ENCODE measurements at places on chromosomes 6 and 20.

DNA sequence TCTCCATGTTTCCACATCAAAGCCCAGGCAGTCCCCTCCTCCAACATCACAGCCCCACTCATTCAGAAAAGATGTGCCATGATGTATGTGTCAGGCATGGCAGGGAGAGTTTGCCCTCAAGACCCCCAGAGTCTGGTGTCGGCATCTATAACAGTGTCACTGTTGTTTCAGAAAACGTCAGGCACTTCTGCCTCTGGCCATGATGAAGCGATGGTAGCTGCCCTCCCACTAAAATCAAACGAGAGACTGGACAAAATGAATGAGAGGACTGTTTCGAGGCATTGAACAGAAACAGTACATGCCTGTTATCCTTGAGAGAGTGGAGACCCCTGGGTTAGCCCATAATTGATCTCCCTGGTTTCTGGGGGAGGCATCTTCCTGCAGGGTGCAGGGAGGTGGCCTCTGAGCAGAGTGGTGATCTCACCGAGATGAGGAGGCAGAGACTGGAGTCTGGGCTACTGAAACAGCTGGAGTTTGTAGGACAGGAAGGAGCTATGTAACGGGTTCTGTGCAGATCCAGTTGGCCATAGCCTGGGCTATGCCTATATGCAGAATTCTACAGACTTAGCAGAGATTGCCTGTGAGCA lies 144.5 kb downstream of the SYCP2 start:
- DNase-seq, result no peak

DNA sequence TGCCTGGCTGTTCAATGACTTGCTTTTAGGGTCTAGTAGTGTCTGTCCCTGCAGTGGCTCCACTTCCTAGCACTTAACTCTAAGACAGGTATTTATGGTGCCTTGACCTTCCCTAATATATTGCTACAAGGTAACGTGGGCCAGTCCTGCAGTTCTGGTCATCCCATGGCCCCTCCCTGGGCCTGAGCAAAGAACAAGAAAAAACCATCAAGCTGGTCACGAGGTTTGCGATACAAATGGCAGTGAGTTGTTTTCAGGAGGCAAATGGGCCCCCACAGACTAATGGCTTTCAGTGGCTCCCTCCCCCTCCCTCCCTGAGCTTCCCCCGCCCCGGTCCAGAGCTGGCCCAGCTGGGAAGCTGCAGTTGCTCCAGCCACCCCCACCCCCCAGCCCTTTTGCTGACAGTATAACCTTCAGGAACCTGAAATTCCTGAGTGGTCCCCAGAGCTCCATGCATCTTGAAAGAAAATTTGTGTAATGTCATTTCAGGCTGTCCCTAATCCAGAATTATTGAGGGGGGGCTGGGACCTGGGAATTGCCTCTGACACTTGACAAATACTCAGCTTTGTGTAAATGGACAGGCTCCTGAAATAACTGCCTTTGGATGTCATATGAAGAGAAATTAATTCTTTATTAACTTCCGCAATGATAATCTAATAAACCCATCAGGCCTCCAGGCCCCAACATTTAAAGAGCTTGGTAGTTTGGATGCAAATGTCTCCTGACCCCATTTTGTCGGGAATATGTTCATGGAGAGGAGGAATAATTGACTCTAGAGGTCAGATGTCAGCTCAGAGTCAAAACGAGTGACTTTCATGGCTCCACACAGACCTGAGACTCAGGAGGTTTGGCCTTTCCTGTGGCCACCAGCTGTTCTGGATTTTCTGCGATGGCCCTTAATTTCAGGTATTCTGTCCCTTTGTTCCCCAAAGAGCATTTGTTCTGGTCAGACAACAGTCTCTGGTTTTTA lies 153.2 kb upstream of the TOP1 start:
- no peak for DNase-seq

DNA sequence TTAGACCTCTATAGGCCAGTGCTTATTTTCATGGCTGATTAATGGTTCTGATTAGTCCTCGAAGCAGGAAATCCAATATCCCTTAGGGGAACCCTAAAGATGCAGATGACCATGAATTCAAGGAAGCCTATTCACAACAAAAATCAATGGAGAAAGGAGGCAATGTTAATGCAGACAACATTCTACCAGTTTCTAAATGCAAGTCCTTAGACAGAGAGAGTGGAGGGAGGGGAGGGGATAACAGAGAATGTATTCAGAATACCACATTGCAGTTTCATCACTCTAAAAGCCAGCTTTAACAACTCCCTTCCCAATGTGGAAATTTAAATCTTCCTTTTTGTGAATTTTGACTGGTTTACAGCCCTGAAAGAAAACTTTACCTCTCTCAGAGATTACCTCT lies 87.1 kb upstream of the POU3F2 start:
- DNase-seq, result no peak

GRCh38 chr6:32058511-32058963 lies 20.3 kb downstream of the CYP21A2 start:
- DNase-seq, result no peak

DNA sequence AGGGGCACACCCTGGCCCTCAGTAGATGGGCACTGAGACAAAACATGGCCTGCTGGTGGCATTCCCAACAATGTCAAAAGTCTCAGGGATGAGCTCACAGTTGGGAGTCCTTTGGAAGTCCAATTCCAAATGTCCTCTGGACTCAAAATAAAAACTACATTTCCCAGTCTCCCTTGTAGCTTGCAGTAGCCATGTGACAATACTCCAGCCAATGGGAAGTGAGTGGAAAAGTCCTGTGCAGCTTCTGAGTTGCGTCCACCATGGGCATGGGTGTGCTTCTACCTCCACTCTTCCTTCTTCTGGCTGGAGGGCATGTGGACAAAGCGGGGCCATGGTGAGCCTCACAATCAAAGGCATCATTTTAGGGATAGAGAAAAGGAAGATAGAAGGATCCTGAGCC lies 5.8 kb upstream of the ADAM33 start:
- no peak for DNase-seq

DNA sequence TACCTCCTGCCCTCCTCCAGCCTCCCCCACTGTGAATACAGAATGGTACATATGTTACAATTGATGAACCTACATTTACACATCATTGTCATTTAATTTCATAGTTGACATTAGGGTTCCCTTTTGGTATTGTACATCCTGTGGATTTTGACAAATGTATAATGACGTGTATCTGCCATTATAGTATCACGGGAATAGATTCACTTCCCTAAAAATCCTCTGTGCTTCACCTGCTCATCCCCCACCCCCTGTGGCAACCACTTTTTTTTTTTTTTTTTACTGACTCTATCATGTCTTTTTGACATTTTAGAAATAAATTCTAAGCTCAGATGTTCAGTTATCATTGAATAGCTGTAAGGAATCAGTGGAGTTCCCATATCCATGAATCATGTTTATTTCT lies 30.4 kb downstream of the HECA start:
- no peak for DNase-seq

- DNase-seq, result no peak
These were observed 7.9 kb upstream of the SYNCRIP start for GRCh38 chr6:85650606-85651005.

DNA sequence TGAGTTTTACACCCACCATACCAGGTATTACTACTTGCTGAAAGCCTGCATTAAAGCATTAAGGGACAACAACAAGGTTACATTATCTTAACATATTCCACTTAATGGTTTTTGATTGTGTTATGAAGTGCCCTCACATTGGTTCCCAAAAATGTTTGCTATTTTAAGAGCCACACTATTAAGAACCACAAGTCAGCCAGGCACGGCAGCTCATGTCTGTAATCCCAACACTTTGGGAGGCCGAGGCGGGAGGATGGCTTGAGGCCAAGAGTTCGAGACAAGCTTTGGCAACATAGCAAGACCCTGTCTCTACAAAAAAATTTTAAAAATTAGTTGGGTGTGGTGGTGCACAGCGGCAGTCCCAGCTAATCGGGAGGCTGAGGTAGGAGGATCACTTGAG lies 28.2 kb downstream of the ATXN1 start:
- no peak for DNase-seq

DNA sequence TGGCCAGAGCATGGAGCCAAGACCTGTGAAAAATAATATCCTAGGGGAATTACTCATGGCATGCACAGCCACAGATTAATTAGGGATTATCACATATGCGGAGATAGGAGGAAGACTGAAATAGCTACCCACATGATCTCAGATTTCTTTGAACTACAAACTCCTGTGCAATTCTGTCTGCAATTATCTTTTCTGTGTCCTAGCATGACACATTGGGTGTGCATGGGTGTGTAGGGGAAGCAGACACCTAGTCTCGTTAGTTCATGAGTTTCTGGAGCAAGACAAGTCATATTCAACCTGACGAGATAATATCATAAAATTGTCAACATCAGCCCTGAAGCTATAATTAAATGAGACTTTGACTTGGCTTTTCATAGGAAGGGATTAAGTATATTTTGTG lies 3.6 kb upstream of the SLC17A4 start:
- DNase-seq, result no peak

GRCh38 chr6:39998126-39998525 lies 63.9 kb upstream of the MOCS1 start:
- no peak for DNase-seq

GRCh38 chr20:36493801-36494114 lies 47.6 kb upstream of the MYL9 start:
- DNase-seq, result no peak

- DNase-seq, result no peak
These were observed 69.5 kb downstream of the CSE1L start for GRCh38 chr20:49115564-49115963.
